ENCODE measurements at places on chromosomes 5 and 9.

DNA sequence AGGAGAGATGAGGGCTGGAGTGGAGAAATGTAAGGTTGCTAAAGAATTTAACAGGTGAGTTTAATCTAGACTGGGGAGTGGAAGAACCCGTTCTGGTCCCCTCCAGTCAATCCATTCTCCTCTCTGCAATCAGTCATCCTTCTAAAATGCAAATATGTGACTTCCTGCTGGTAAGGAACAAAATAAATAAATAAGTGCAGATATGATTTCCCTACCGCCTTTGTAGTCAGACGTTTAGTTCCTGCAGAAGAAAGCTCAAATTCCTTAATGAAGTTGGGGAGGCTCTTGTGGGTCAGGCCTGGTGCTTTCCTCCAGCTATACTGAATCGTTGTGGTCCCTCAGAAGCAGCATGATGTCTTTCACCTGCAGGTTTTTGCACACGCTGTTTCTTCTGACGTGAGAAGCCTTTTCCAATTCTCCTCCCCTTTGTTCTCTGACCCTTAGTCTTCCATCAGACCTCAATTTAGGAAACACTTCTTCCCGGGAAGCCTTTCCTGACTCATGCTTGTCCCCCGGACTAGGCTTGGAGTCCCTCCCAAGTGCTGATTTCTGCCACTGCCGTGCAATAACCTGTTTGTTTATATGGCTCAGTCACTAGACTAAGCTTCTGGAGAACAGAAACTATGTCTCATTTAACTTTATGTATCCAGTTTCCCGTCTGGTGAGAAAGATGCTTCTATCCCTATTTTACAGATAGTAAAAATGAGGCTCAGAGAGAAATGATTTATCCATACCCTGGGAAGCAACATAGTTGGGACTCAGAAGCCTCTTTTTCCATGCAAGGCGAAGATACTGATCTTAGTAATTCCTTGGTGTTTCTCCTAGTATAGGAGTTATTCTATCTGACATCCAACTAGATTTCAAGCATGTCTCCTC, 1.3 kb downstream of the ATP6V1G1 start:
- DNase-seq, result no peak

DNA sequence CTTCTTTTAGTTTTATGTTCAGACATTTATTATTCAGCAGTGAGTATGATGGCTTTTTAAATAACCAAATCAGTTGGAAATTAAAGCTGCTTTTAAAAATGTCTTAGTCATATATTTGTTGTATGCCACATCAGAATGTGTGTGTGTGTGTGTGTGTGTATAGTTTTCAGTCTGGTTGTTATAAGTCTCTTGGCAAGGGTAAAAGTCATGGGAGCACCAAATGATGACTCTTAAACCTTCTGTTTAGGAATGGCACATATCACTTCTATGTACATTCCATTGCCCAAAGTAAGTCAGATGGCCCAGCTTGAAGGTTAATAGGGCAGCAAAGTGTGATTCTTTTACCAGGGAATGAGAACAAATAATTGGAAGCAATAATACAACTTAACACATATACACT, 135.9 kb downstream of the RNF180 start:
- DNase-seq, result no peak

GRCh38 chr9:34796924-34797323, 87.0 kb upstream of the CCL21 start:
- no peak for DNase-seq

GRCh38 chr5:145502906-145503305, 332.2 kb downstream of the PRELID2 start:
- DNase-seq, result no peak

- DNase-seq, result no peak
These were observed 556.3 kb upstream of the KLF4 start for GRCh38 chr9:108045851-108046250.

DNA sequence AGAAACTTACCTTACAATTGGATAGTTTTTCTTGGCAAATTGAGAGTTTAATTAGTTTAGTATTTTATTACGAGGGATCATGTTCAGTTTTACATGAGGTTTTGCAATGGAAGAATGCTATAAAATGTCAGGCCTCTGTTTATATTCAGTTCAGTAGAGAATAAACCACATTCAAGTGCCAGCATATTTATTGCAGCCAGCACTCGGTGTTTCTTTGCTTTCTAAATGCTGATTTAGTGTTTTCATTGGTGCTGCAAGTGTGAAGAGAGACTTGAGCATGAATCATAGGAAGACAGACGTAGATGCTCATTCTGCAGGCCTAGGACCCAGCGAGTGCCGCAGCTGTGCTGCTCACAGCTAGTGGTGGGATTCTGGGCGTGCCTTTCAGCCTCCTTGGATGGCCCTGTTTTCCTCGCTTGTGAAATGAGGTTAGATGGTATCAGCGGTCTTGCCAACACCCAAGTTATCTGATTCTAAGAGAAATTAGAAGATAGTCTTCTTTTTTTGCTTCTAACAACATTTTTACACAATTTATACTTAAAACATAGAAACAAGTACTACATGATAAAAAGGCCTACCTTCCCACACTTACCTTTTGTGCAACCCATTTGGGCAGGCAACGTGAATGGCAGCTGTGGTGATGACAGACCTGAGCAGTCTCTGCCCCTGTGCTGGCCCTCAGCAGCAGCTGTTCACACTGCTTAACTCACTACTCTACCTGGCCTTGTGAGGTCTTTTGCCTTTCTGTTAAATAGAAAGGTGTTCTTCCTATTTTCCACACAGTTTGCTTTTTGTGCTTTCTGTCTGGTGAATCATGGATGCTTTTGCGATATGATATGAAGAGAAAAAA, 26.8 kb upstream of the TNFAIP8 start:
- no peak for DNase-seq

GRCh38 chr9:100020121-100020795, 78.5 kb downstream of the ERP44 start:
- DNase-seq, result no peak

DNA sequence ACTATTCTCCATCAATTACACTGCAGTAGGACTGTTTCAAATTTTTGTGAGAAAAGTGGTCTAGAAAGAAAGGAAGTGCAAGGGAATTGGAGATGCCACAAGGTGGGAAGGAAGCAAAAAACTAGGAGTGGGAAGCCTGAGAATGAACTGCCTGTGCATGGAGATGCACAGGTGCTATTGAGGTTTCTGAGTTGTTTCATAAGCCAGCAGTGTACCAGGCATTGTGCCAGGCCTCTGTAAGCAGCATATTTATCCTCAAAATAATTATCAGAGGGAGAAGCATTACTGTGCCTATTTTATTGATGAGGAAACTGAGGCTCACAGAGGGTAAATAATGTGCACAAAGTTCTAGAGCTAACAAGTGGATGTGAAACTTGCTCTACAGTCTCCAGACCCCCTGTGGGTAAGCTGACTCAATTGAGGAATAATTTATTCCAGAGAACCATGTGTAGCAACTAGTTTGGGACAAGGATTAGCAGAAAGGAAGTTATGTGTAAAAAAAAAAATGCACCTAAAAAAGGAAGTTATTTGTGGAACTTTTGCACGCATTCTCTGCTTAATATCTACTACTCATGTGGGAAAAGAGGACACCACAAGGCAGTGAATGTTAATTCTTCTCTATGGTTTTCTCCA, 96.7 kb downstream of the SNCAIP start:
- DNase-seq, result no peak

- no peak for DNase-seq
These were observed 367.2 kb downstream of the TMEM232 start for GRCh38 chr5:110359221-110359620.

DNA sequence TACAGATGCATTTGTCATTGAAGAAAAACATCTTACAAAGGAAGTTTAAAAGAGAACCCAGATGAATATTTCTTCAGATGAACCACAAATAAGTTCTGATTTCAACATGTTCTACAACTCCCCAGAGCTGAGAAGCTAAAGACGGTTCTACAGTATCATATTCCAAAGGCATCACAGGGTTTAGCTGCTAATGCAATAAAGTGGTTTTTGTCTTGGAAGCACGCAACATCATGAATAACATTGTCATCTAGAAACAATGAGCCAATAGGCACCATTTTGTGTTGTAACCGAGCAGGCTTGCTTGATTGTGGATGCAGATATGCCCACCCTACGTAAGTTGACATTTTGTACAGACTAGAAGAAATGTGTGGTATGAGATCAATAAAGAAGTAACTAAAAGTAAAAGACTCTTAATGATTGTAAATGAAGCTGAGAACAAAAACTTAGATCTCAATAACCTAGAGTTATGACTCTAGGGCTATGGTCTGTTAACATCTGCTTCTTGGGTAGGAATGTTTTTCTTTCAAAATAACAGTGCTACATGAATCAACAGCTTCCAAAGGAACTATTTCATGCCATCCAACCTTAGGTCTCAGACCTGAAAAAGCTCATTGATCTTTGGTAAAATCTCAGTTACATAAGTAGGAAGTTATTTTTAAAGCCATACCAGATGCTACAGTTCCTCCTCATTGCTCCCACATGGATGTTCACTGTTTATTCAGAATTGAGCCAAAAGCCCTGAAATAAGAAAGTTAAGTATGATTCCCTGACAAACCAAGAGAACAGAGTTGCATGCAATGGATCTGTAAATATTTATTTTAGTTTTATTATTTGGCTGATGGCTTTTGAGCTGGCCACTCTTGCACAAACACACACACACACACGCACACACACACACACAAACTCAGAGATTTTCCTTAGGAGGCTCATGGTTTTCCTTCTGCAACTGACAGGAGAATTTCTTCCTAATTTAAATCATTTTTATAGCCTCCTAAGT, 118.7 kb upstream of the SLCO6A1 start:
- no peak for DNase-seq

DNA sequence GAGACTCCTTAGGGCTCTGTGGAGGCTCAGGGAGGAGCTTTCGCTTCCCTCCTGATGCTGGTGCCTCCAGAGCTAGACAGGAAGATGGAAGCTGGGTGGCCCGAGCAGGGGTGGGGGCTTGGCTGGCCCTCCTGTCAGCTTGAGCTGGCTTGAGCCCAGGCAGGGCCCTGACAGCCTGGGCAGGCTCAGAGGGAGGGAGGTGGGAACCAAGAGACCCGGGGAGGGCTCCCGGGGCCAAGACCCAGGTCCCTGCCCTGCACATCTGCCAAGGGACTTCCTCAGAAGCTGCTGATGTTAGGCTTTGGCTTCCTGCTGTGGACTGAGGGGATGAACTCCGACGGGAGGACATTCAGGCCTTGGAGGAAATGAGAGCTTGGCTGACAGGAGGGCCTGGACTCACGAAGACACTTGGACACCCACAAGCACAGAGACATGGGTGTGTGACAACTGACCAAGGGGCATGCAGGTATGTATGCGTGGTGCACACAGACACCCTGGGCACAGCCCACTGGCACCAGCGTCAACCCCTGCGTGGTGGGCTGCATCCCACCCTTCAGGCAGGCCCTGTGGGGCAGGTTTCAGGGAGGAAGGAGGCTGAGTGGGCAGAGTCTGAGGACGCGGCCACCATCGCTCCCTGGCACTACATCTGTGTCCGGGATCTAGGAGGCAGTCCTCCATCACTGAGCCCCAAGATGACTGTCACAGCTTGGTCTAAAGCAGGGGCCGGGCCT, 1.7 kb upstream of the LTC4S start:
- no peak for DNase-seq

DNA sequence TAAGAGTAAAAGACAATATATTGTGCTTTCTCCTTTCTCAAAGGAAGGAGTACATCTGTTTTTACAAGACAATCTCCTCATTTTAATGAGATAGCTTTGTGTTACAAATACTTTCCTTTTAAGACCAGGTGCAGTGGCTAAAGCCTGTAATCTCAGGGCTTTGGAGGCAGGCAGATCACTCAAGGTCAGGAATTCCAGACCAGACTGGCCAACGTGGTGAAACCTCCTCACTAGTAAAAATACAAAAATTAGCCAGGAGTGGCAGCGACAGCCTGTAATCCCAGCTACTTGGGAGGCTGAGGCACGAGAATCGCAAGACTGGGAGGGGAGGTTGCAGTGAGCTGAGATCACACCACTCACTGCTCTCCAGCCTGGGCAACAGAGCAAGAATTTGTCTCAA, 11.8 kb downstream of the TMEM161B start:
- DNase-seq, result no peak

- no peak for DNase-seq
These were observed 341.7 kb downstream of the KIAA0825 start for GRCh38 chr5:94276751-94277150.

DNA sequence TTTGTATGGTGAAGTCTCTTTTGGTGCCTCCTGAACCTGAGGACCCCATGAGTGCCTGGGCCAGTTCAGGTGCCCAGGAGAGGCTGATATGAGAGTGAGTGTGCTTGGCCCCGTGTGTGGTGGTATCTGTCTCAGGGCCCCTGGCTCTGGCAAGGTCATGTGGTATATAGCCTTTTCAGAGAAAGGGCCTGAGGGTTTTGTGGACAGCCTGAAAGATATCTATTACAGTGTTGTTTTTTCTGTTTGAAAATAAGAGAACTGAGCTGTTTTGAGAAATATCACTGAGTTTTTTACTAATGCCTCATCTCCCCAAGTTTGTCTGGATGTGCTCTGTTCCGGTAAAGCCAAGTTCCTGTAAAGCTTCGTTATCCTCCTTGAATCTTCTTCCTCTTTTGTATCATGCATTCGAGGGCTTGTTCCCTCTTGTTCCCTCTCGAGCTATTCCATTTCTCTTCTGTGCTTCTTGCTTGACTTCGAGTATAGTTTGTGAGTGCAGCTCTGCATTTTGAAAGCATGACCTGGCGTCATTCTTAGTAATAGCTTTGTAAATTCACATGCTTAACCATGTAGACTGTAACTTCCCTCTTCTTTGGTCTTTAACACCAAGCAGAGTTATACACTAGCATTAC, 122.3 kb downstream of the MAST4 start:
- DNase-seq, result no peak

DNA sequence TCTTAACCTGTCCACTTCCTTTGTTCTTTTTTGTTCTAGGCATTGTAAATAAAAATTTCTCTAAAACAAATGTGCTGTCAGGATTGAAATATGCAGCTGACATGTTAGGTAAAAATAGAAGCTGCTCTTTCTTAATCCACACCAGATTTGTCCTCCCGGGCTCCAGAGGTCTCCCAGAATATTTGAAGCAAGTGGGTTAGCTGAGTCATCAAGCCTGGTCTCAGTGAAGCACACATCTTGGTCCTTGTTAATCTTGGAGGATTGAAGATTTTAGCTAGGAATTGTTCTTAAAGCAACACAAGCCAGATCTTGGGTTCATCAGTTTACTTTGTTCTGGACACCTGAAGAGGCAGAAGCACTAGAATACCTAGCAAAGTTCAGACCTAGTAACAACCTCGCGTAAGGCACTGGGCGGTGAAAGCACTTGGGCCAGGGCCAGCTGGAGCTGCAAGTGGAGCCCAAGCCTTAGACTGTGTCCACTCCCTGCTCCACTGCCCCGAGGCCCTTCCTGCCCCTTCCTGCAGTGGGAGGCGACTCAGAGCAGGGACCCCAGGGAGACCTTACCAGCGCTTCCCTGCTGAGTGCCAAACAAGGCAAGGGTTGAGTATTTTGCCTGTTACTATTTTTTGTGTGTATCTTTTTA, 36.5 kb downstream of the HABP4 start:
- peak; percentile 58 for DNase-seq

- no peak for DNase-seq
These were observed 39.9 kb upstream of the CPLX2 start for GRCh38 chr5:175831507-175831906.

GRCh38 chr9:4327504-4328191, 27.8 kb upstream of the GLIS3 start:
- DNase-seq, result no peak

- DNase-seq, result no peak
These were observed 292.5 kb downstream of the ATPSCKMT start for GRCh38 chr5:9957214-9957613.

All from head of caudate nucleus (tissue), 42 donors.